ENCODE measurements at places on chromosomes 3 and 15.

DNA sequence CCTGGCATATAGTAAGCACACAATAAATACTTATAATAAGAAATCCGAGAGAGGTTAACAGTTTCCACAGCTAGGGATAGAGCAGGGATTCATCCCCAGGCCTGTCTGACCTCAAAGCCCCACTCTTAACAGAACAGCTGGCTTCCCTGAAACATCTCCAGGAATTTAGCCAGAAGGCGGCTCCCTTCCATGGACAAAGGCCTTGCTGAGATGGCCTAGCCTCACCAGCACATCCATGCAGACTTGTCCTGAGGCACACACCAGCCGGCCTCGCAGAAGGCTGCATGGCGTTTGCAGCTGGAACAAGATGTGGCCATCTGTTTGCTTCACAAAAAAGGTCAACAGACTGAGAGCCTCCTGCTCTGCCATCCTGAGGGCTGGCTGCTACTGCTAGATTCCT, 245.4 kb downstream of the SLCO3A1 start:
- DNase-seq = peak; percentile 70

- DNase-seq = no peak
These were observed 19.0 kb downstream of the EDC3 start for GRCh38 chr15:74676801-74677200.

DNA sequence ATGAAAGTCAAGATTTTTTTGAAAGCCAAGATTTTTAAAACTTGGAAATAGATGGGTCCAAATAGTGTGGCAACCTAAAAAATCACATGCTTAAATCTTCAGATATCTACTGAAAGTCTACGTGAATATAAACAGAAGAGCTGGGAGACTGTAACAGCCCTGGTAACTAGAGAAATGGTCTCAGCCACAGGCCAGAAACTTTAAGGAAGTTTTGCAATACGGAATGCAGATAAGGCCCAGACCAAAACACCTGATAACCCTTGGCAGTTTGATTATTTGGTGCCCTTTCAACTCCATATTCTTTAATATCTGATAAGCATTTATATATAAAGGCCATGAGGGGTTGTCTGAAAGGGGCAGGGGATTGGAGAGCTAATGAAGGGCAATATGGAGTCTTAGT, 537.3 kb upstream of the TGFBR2 start:
- no peak for DNase-seq

GRCh38 chr15:91127236-91127955, 27.3 kb downstream of the SV2B start:
- no peak for DNase-seq

DNA sequence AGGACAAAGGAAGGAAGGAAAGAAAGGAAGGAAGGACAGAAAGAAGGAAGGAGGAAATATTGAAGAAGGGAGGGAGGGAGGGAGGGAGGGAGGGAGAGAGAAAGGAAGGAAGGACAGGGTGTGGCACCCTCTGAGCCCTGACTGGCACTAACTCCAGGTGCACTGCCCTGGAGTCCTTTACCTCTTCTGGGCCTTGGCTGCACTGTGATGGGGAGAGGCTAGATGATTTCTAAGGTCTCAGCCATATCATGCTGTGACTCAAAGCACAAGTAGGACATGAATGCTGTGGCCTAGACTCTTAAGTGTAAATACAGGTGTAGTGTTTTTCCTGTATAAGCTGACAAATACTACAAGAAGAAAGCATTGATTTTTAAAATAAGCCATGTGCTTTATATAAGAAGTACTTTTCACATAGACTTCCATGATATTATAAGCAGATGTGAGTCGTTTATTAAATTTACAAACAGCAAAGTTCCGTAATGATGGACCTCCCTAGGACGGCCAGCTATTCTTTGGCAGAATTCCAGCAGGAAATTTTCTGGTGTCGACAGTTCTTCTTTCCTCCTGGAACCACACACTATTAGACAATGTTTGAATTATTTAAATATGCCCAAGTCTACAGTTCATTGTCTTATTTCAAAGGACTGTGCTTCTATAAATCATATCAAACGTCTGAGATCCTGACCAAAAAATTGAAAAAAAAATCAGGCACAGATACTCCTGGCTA, 213.8 kb upstream of the C2CD4B start:
- DNase-seq = no peak

DNA sequence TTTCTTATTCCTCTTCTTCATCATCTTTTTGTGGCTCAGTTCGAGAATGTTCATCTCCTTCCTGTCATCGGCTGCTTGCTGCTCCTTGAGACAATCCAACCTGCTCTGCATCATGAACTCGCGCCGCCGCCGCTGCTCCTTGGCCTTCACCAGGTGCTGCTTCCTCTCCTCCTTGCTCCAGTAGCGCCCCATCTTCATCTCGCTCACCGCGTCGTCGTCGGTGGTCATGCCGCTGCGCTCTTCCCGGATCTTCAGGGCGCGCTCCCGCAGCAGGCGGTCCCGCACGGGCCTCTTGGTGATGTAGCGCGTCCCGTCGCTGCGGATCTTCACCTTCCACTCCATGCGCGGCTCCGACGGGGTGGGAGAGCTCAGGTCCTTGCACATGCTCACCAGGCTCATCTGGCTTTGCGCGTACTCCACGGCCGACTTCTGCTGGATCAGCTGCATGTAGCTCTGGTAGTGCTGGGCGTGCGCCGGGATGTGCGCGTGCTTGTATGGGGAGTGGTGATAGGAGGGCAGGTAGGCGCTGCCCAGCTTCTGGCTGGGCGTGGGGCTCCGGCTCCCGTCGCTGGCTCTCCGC, 241.2 kb downstream of the PDZRN3 start:
- no peak for DNase-seq

DNA sequence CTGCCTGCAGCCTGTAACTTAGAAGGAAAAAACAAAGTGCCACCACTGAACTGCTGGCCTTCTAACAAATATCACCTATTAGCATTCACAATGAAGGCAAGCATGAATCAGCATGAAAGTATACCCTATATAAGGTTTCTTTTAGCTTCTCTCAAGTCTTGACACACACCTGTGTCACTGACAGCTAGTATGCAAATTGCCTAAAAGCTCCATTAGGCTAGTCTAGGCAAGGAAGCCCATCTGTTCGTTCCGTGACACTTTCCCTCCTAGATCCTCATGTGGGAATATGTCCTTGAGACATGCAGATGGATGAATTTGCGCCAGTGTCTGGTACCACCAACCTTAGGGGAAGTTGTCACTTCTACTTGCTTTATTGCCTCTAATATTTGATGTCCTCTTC, 129.3 kb downstream of the RBMS3 start:
- DNase-seq = no peak

DNA sequence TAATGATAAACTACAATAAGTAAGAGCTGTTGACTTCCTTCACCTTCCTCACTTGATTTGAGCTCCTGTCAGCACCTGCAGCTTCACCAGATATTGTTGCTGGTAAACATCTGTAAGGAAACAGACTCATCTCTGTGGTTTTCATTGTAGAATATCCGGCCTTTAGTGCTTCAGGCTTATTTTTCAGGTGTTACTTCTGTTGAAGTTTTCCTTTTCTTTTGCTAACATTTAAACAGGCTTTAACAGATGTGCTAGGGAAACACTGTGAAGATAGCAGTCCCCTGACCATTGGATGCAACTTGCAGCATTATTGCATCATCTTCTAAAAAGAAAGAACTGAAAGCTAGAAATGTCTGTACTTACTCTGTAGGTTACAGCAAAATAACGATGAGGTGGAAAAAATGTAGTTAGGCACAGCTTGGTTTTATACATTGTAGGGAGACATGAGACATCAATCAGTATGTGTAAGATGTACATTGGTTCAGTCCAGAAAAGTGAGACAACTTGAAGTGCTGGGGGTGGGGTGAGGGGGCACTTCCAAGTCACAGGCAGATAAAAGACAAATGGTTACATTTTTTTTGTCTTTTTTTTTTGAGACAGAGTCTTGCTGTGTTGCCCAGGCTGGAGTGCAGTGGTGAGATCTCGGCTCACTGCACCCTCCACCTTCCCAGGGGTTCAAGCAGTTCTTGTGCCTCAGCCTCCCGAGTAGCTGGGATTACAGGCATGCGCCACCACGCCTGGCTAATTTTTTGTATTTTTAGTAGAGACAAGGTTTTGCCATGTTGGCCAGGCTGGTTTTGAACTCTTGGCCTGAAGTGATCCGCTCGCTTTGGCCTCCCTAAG, 10.2 kb downstream of the EDEM1 start:
- no peak for DNase-seq

DNA sequence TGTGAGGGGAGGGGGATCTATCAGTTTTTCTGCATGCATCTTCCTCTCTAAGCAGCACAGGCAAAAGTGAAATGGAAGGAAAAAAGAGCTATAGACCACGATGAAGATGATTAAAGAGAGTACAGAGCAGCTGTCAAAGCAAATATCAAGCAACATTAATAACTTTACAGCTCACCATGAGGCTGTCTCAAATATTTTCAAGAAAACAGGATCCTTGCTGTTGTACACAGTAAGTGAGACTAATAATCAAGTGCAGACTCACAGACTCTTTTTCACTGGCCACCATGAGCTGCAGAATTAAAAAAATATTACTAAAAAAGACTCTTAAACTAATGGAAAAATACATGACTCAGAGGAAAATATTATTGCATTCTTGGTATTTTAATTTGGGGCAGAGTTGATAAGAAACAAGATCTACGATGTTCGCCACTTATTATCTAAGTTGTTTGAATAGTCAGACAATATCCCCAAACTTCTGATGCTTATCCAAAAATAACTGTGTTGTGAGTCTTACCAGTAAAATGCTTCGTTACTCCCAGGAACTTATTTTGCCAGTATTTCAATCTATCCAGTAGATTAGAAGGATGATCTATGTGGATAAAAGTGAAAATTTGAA, 817.5 kb upstream of the ALCAM start:
- no peak for DNase-seq

DNA sequence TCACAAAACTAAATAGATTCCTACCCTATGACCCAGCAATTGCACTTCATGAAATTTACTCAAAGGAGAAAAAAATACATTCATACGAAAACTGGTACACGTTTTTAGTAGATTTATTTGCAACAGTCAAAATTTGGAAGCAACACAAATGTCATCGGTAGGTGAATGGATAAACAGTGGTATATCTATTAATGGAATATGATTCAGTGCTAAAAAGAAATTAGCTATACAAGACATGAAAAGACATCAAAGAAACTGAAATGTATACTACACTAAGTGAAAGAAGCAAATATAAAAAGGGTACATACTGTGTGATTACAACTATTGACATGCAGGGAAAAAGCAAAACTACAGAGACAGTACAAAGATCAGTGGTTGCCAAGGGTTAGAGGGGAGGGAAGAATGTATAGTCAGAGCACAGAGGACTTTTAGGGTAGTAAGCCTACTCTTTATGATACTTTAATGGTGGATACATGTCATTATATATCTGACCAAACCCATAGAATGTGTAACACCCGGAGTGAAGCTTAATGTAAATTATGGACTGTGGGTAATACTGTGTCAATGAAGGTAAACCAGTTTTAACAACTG, 31.6 kb downstream of the RFX7 start:
- no peak for DNase-seq

GRCh38 chr3:115092220-115092791, 54.8 kb downstream of the ZBTB20 start:
- DNase-seq = peak; percentile 71

GRCh38 chr3:126378341-126378751, 16.4 kb upstream of the CFAP100 start:
- no peak for DNase-seq

DNA sequence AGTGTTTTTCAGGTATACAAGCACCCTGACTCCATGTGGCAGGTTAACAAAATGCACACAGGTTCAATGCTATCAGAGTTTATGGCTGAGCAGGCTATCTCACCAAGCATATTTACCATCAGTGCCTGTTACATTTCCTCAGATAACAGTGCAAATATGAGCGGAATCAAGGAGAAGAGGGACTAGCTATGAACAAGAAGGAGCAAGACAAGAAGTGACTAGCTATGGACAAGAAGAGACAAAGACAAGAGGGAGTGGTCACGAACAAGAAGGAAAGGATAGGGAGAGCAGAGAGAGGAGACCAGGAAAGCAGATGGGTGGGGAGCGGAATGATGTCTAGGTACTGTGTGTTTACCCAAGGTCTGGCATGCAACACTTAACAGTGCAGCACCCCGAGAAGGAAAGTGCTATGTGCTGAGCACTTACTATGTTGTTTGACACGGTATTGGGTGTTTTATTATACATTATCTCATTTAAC, 8.6 kb downstream of the ILDR1 start:
- no peak for DNase-seq

DNA sequence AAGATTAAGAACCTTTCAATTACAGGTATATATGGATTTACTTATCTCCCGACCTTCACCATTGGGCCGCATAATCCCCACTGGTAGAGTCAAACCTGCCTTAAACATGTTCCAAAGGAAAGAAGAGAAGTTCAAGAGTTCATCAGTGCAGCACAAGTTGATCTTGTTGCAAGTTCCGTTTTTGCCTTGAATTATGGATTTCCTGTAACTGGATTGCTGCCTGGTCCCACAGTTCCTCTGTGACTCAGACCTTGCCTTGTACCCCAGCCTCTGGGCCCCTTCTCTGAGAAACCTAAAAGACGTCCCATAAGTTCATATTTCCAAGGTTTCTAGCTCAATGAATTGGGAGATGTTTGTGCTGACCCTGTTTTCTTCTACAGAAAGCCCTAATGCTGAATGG, 112.5 kb upstream of the THBS1 start:
- DNase-seq = no peak

DNA sequence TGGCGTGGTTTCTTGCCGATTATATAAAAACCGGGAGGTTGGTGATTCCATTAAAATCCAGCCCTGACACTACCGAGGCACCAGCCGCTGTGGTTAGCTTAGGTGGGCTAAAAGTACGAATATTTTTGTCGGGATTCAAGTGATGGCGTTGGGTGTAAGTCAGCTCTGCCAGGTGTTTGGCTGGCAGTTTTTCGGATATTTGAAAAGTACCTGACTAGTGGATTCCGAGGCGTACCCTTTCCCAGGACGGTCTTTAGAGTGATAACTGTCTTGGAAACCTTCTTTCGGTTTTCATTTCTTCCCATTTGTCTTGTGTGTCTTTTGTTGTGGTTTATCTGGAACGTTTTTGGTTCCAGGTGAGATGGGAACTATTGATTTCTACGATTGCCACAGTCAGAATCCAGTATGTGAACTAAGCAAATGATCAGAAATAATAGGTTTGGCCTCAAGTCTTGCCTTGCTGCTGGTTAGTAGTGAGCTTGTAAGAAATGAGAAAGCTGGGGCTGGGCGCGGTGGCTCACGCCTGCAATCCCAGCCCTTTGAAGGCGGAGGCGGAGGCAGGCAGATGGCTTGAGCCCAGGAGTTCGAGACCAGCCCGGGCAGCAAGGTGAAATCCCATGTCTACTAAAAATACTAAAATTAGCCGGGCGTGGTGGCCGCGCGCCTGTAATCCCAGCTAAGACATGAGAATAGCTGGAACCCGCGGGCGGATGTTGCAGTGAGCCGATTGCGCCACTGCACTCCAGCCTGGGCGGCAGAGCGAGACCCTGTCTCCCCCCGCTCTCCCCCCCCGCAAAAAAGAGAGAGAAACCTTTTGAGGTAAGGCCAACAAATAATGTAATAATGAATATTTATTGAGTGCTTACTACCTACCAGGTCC, 1.4 kb downstream of the FYTTD1 start:
- DNase-seq = no peak

DNA sequence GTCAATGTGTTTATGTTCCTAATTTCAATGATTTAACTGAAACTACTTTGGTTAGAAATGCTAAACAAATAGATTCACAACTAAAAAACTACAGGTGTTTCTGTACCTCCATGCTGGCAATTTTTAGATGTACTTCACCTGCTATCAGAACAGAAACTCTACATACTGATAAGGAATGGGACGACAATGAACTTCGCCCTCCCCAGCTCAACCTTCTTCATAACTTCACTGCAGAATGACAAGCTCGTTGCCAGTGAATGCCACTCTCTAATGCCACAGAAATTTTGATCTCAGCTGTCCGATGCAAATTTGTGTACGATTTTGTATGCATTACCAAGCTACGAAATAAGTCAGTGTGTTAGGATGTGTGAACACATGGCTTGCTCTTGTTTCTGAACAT, 133.4 kb downstream of the FOXP1 start:
- DNase-seq = no peak
